ENCODE measurements at places on chromosomes 3 and 15.
A peak's percentile ranks its signal among the peaks of the same experiment; 100 is the strongest.

DNA sequence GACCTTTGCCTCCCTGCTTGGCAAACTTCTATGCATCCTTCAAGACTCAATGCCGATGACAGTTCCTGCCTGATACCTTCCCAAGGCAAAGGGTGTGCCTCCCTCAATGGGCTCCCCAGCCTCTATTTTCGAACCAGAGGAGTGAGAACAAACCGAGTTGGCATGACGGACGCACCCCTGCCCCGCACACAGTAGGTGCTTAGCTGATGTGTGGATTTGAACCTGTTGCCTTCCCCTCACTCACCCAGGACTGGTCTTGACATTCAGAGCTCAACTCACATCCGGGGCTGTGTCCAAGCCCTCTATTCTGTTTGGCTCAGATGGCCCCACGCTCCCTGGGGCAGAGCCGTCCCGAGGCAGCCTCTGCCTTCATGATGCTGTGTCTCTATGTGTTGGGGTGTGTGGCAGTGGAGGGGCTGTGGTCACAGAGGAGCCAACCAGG lies 52.2 kb upstream of the SLC6A11 start:
- no peak for DNase-seq

GRCh38 chr15:67480741-67481140 lies 40.2 kb upstream of the C15orf61 start:
- no peak for DNase-seq

GRCh38 chr3:69200384-69201068 lies 78.1 kb upstream of the LMOD3 start:
- DNase-seq = no peak

DNA sequence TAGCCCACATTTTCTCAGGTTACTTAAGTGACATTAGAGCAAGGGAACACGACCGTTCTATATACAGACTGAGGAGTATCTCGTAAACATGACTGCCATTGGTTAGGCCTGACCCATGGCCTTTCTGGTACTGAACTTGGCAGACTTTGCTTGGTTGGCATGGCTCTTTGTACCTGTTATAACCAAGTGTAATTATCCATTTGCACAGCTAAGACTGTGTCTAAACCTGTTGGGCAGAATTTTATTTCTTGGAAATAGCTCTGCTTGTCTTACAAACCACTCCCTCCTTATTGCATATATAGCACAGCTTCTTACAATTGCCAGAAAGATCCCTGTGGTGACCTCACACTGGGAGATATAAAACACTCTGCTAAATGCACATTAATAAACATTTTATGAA lies 106.9 kb downstream of the P2RY1 start:
- DNase-seq = no peak

- DNase-seq = peak; percentile 97
Measured at GRCh38 chr3:175274056-175274455, 414.9 kb downstream of the NAALADL2 start.

DNA sequence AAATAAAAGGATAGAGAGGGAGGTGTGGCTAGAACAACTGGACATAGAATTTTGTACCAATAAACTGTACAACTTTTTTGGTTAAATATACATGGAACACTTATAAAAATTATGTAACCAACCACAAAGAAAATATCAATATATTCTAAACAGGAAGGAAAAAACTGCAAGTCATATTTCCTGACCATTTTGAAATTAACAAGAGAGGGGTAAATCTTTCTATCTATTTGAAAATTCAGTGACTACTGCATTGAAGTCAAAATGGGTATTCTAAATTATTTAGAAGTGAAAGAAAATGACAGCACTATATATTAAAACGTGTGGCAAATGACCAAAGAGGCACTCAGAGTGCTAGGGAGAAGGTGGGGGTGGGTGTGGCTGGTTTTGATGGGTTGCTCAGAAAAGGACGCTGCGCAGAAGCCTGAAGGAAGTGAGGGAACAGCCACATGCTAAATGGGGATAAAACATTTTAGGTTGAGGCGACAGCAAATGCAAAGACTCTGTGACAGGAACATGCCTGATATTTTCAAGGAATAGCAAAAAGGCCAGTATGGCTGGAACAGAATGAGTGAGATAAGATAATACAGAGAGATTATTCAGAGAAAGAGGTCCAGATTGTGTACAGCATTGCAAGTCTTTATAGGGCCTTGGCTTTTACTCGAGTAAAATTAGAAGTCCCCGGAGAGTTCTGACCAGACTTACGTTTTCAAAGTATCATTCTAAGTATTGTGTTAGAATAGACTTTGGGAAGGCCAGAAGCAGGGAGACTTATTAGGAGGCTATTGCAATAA lies 41.1 kb downstream of the ERICH6 start:
- no peak for DNase-seq

DNA sequence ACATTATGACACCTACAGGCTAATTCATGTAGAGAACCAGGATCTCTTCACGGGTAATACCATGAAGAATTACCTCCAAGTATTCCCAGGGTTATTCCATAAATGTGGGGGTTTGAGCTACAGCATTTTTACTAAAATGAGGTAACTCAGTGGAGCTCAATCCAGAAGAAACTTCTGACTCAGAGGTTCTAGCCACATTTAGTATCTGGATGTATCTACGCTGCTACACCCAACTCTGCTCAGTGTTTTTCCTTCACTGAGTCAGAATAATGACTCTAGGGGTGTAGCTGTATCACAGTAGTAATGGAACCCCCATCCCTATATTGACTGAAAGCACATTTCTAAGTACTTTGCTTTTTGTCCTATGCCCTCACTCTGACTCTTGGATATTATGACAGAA lies 52.4 kb downstream of the COPS2 start:
- no peak for DNase-seq

DNA sequence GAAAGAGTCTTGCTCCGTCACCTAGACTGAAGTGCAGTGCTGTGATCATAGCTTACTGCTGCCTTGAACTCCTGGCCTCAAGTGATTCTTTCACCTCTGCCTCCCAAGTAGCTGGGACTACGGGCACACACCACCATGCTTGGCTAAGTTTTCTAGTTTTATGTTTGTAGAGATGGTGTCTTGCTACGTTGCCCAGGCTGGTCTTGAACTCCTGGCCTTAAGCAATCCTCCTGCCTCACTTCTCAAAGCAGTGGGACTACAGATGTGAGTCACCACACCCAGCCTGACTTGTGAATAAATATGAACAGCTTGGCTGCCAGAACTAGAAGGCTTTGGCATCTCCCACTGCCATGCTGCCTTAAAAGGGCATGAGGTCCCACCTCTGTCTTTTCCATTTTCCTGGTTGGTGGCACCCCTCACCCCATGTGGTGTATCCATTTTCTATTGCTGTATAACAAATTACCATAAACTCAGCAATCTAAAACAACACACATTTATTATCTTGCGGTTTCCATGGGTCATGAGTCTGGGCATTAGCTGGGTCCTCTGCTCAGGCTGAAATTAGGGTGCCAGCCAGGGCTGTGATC lies 44.3 kb downstream of the PTPRG start:
- no peak for DNase-seq

DNA sequence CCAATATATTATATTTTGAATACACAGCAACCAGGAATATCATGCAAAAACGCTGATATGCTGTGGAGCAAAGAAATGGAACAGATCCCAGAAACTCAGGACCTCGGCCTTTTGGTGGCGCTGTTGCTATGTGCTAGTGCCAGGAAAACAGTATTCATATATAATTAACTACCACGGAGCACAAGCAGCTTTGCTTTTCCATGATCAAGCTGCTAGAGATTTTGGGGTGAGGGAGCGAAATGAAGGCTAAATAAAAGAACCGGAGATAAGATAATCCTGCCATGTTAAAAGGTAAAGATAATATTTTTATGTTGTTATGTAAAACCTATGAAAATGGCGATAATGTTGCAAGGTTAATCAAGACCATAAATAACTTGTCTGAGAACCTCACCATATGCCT lies 157.7 kb upstream of the FAM3D start:
- peak; percentile 61 for DNase-seq

- DNase-seq = no peak
Measured at GRCh38 chr3:33937628-33938027, 139.2 kb downstream of the PDCD6IP start.

DNA sequence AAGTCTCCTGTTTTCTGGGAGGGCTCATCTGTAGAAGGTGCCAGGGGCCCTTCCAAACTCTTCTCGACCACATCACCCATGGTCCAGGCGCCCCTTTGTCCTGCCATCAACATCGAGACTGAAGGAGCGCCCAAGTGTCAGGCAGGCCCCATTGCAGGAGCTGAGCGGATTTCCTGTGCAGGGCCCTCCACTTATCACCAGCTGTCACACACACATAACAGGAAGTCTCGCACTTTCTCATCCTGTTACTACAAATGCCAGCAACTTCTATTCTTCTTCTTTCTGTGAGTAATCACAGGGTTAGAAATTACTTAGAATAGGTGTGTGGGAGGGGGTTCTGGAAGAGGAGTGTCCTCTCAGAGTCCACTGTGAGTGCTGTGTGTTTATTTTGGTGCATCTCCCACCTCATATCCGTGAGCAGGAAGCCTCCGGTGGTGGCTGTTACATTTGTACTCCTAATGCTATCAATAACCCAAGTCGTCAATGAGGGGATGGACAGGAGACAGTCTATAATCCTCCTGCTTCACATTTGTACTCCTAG lies at the start of gene KLHL6:
KLHL6 (minus strand) TSS at position 166 of the 541 bp plus-strand sequence; CDS start at position 113, 53 bp downstream.
- DNase-seq = peak; percentile 91

- no peak for DNase-seq
Measured at GRCh38 chr15:72135719-72136118, 17.5 kb downstream of the SENP8 start.

GRCh38 chr3:7630351-7630911 lies 769.5 kb downstream of the GRM7 start:
- DNase-seq = no peak

All from NAMALWA (cell line).